ENCODE measurements at places on chromosomes 16 and 17.

GRCh38 chr17:16881239-16881924 is 90.5 kb downstream of the TNFRSF13B start:
- H3K27me3 ChIP-seq, result no peaks in the 10 kb centered on the region
- H3K4me3 ChIP-seq, result no peak overlapping the region
- H3K27ac ChIP-seq, result no peak overlapping the region
- H3K36me3 ChIP-seq, result no peaks in the 10 kb centered on the region

DNA sequence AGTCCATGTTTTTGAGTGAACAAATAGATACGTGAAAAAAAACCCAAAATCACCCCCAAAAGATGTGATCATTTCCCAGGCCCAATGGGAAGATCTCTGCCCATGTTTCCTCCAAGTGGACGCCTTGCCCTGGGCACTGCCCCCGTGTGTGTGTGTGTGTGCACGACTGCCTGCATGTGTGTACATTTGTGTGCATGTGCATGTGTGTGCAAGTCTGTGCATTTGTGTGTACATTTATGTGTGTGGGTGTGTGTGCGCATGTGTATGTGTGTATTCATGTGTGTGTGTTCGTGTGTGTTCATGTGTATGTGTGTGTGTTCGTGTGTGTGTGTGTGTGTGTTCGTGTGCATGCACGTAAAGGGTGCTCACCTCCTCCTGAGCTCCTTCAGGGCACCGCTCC is 16.8 kb upstream of the LRRC37A3 start:
- DNase-seq, result no peak
- H3K4me1 ChIP-seq, result peaks cover 24% of the 10 kb centered on the region
- no peak overlapping the region for H3K4me3 ChIP-seq

DNA sequence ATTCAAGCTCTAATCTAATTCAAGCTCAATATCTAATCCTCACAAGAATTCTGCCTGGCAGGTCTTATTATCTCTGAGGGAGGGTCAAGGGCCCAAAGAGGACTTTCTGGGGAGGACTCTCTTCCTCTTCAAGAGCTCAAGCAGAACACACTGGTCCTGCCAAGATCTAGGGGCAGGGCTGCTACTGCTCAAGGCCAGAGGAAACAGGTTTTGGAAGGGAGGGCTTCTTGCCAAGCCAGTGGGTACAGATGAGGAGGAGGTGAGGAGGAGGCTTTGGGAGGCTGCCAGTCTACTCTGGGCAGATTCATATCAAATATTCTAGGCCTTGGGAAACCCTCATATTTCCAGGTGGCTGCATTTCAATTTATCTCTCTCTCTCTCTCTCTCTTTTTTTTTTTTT is 51.8 kb upstream of the IL34 start:
- DNase-seq, result no peak
- no peak overlapping the region for H3K4me3 ChIP-seq
- H3K4me1 ChIP-seq, result peaks cover 20% of the 10 kb centered on the region
- no peaks in the 10 kb centered on the region for H3K36me3 ChIP-seq
- H3K27me3 ChIP-seq, result no peaks in the 10 kb centered on the region

DNA sequence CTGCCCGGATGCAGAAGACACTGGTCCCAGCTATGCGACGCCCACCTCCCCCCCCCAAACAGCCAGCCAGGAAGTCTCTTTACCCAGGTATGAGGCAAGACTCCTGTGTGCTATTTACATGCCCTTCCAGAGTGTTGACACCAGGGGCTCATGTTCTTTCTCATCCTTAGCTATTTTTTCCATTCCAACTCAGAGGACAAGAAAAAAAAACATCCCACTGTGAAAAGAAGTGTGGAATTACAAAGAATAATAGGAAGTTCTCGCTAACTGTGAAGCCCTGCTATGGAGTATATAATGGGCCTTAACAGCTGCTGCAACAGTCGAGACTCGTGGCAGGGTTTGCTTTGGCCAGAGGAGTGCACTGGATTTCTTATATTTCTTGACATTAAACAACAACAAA is 584.9 kb downstream of the CDH13 start:
- H3K27ac ChIP-seq, result no peak overlapping the region
- no peaks in the 10 kb centered on the region for H3K36me3 ChIP-seq
- no peak overlapping the region for H3K4me3 ChIP-seq
- no peaks in the 10 kb centered on the region for H3K4me1 ChIP-seq
- no peaks in the 10 kb centered on the region for H3K27me3 ChIP-seq
- no peak for DNase-seq

GRCh38 chr17:69581061-69581961 is 166.8 kb downstream of the MAP2K6 start:
- no peak overlapping the region for H3K27ac ChIP-seq
- H3K4me1 ChIP-seq, result no peaks in the 10 kb centered on the region
- H3K27me3 ChIP-seq, result no peaks in the 10 kb centered on the region

GRCh38 chr17:76296186-76296585 is 11.9 kb downstream of the QRICH2 start:
- DNase-seq, result no peak
- H3K4me3 ChIP-seq, result no peak overlapping the region
- H3K36me3 ChIP-seq, result no peaks in the 10 kb centered on the region
- no peaks in the 10 kb centered on the region for H3K27me3 ChIP-seq
- H3K27ac ChIP-seq, result no peak overlapping the region
- H3K4me1 ChIP-seq, result no peaks in the 10 kb centered on the region

GRCh38 chr16:3389663-3390338 is 11.0 kb downstream of the ZSCAN32 start:
- no peaks in the 10 kb centered on the region for H3K27me3 ChIP-seq
- no peaks in the 10 kb centered on the region for H3K4me1 ChIP-seq
- no peak overlapping the region for H3K4me3 ChIP-seq
- no peak for DNase-seq
- peaks cover 36% of the 10 kb centered on the region for H3K36me3 ChIP-seq

- H3K27ac ChIP-seq, result peak overlapping the region; percentile 96
- peak overlapping the region; percentile 68 for H3K4me3 ChIP-seq
- H3K27me3 ChIP-seq, result no peaks in the 10 kb centered on the region
- H3K36me3 ChIP-seq, result peaks cover 27% of the 10 kb centered on the region
- no peak for DNase-seq
Measured at GRCh38 chr17:7588553-7589203, 1.2 kb downstream of the SOX15 start.

DNA sequence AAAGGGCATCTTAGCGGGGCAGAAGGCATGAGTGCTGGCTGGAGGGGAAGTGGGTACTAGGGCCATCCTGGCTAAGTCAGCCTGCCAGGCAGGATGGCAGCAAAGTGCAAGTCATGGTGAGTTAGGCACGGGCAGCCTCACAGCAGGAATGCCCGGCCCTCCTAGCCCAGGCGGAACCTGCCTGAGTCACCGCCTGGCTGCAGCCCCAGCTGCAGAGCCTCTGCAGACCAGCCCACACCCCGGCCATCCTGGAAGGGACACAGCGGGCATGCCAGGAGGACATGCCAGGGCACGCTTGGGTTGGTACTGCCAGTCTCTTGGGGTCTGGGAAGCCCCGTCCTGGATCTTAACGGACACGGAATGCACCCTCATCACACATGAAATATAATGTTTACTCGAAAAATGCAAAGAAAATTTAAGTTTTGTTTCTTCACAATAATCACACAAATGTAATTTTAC is 5.0 kb upstream of the ALDH3A1 start:
- no peaks in the 10 kb centered on the region for H3K36me3 ChIP-seq
- H3K4me1 ChIP-seq, result peaks cover 71% of the 10 kb centered on the region
- DNase-seq, result no peak

DNA sequence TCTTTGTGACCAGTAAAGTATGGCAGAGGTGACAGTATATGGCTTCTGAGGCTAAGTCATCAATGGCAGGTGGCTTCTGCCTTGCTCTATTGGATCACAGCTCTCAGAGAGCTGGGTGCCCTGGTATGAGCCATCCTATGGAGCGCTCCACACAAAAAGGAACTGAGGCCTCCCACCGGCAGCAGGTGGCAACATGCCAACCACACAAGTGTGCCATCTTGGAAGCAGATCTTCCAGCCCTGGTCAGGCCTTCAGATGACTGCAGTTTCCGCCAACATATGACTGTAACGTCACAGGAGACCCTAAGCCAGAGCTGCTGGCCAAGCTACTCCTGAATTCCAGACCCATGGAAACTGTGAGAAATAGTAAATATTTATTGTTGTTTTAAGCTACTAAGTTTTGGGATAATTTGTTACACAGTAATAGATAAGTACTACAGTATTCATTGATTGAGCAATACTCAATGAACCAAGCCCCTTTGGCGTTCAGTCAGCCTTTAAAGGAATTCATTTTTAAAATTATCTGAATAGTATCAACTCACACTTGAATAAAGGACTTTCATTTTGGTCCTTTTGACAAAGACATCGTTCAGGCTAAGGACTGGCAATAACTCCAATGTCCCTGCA is 69.4 kb upstream of the LHX1 start:
- no peak overlapping the region for H3K27ac ChIP-seq
- no peak for DNase-seq
- no peaks in the 10 kb centered on the region for H3K4me1 ChIP-seq
- H3K27me3 ChIP-seq, result peaks cover 83% of the 10 kb centered on the region
- H3K36me3 ChIP-seq, result no peaks in the 10 kb centered on the region

DNA sequence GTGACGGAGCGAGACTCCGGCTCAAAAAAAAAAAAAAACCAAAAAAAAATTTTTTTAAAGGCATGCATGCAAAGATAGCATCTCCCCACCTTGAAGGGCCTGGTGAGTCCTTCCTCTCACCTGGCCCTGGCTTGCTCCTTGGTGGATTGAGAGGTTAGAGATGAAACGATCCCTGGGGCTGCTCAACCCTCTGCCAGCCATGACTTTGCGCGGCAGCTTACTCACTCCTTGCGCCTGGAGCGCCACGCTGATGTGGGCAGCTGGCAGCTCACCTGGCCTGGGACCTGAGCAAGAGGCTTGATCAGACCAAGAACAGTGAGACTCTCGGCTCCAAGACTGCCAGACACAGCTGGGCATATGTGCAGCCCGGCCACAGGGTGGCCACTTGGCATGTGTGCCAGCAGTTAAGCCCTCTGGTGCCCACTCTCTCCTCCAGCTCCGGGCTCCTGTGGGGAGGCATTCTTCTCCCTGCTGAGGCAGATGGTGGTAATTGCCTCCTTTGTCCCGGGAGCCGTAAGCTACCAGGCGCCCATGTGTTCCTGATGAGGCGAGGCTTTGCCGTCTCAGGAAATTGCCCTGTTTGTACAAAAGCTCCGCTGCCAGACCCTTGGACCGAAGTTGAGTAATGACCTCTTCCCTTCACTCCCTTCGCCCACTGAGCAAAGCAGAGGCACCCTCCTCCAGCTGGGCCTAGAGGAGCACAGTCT is 5.1 kb upstream of the EVPL start:
- H3K4me3 ChIP-seq, result no peak overlapping the region
- H3K27ac ChIP-seq, result no peak overlapping the region
- H3K27me3 ChIP-seq, result no peaks in the 10 kb centered on the region
- DNase-seq, result no peak

GRCh38 chr16:57062329-57062728 is 30.1 kb upstream of the CPNE2 start:
- no peak overlapping the region for H3K4me3 ChIP-seq
- H3K36me3 ChIP-seq, result no peaks in the 10 kb centered on the region
- H3K4me1 ChIP-seq, result peaks cover 11% of the 10 kb centered on the region
- peak overlapping the region; percentile 75 for H3K27ac ChIP-seq
- H3K27me3 ChIP-seq, result no peaks in the 10 kb centered on the region

DNA sequence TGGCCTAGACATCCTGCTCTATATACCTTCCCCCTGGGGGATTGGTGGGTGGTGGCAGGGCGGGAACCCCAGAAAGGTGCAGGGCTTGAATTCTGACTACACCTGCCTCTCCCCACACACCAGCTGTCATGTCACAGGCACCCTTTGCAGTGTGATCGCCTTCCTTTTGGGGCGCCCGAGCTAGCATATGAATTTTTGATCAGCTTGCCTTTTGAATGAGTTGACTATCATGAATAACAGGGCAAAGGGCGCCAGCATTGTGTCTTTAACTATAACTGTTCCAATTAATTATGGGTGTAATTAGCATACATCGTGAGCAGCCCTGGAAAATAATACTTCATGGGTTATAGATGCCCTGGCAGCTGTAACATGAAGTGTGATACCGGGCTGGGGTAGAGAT is 72.7 kb downstream of the CYLD start:
- H3K4me3 ChIP-seq, result no peak overlapping the region
- no peaks in the 10 kb centered on the region for H3K36me3 ChIP-seq
- no peaks in the 10 kb centered on the region for H3K4me1 ChIP-seq
- no peak overlapping the region for H3K27ac ChIP-seq
- H3K27me3 ChIP-seq, result no peaks in the 10 kb centered on the region
- no peak for DNase-seq

GRCh38 chr16:51048544-51048943 is 102.5 kb downstream of the SALL1 start:
- H3K36me3 ChIP-seq, result no peaks in the 10 kb centered on the region
- no peaks in the 10 kb centered on the region for H3K27me3 ChIP-seq
- no peak overlapping the region for H3K27ac ChIP-seq
- no peaks in the 10 kb centered on the region for H3K4me1 ChIP-seq
- H3K4me3 ChIP-seq, result no peak overlapping the region
- no peak for DNase-seq

GRCh38 chr17:47204722-47205418 is 4.3 kb upstream of the MYL4 start:
- peak overlapping the region; percentile 75 for H3K27ac ChIP-seq
- H3K4me1 ChIP-seq, result no peaks in the 10 kb centered on the region
- no peaks in the 10 kb centered on the region for H3K36me3 ChIP-seq
- H3K27me3 ChIP-seq, result no peaks in the 10 kb centered on the region
- DNase-seq, result no peak
- peak overlapping the region; percentile 19 for H3K4me3 ChIP-seq

GRCh38 chr16:87816507-87817100 is 50.8 kb upstream of the KLHDC4 start:
- peaks cover 4% of the 10 kb centered on the region for H3K4me1 ChIP-seq
- H3K27ac ChIP-seq, result no peak overlapping the region
- H3K27me3 ChIP-seq, result peaks cover 30% of the 10 kb centered on the region

DNA sequence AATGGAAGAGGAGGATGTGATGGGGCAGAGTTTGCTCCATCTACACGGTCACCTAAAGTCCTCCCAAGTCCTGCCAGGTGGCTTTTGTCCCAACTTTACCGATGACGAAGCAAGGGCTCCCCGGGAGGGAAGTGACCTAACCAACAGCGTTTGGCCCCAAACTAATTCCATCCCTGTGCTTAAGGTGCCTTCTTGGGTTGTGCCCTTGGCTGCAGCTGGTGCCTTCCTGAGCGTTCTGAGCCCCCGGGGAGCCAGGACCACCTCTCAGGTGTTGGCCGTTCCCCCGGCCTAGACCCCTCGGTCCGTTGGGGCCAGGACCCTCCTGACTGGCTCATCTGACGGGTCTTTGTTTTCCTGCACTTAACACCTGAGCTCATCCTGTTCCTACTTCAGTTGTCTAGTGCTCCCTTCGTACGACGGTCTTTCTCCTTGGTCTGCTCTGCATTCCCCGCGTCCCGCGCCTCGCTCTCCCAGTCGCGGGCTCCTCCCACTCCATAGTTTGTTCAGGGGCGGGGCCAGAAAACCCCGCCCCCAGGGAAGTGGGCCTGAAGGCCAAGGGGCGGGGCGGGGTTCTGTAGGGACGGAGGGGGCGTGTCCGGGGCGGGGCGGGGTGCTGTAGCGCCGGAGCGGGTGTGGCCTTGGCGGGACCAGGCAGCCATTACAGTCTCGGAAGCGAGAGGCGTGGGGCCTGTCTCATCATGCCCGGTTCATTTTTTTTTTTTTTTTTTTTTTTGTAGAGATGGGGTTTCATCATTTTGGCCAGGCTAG is 822 bp upstream of the ZSCAN10 start:
- peak overlapping the region; percentile 50 for H3K27ac ChIP-seq
- no peaks in the 10 kb centered on the region for H3K36me3 ChIP-seq
- peak overlapping the region; percentile 53 for H3K4me3 ChIP-seq

- no peaks in the 10 kb centered on the region for H3K27me3 ChIP-seq
- H3K36me3 ChIP-seq, result no peaks in the 10 kb centered on the region
- DNase-seq, result no peak
- peak overlapping the region; percentile 62 for H3K27ac ChIP-seq
Measured at GRCh38 chr17:20935740-20936139, 107.1 kb downstream of the USP22 start.

Measured in esophagus squamous epithelium (tissue), 5 donors.